GM12865 (cell line): ENCODE measurements at places on chromosomes 16 and 17.

- no peak for DNase-seq
These were observed 70.3 kb downstream of the NETO2 start for GRCh38 chr16:47073223-47074155.

- no peak for DNase-seq
These were observed 29.6 kb upstream of the KLHDC4 start for GRCh38 chr16:87795336-87795735.

GRCh38 chr17:34291721-34292348 is 6.3 kb downstream of the CCL11 start:
- no peak for DNase-seq

GRCh38 chr16:4976079-4976478 is 17.9 kb downstream of the SEC14L5 start:
- peak; percentile 76 for DNase-seq

- DNase-seq, result no peak
These were observed 251.4 kb upstream of the RPL38 start for GRCh38 chr17:73952082-73952479.

GRCh38 chr16:89383095-89384003 is 107.0 kb downstream of the ANKRD11 start:
- DNase-seq, result no peak
